K562 (cell line): ENCODE measurements at places on chromosomes 4 and X.

DNA sequence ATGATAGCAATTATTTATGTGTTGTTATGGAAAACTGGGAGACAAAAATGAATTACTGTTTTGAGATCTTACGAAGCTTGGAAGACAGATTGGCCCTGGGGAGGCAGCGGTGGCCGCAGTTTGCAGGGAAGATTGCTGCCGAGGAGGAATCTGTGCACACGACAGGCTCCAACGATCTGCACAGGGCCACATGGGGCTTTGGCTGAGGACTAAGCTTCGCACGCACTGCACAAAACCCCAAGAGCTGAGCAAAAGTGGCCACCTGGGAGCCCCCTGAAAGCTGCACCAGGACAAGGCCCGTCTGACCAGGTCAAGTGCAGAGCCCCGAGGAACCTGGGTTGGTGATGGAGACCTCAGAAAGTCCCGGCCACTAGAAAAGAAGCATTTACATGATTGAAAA lies 5.2 kb upstream of the PDE6B start:
- DNase-seq, result no peak

DNA sequence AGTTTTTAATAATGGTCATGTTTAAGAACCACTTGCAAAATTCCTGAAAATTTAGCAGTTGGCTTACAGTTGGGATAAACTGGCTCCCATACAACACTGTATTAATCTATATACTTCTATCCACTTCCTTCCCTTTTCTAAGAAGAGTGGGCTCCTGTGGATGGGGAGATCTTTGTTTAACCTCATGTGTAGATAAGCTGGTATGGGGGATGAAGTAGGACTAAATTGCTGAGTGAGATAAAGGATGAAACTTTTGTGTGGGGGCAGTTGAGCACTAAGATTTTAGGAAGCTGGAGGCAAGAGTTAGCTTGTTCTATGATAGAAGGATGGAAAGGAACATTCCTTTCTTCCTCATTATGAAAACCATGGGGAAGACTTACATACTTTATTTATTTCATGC lies 54.6 kb upstream of the ATP8A1 start:
- no peak for DNase-seq

GRCh38 chr4:61200187-61200915 lies at the start of gene ADGRL3:
Gene ADGRL3, plus strand, starts transcription at chr4:61200326.
- DNase-seq, result no peak

DNA sequence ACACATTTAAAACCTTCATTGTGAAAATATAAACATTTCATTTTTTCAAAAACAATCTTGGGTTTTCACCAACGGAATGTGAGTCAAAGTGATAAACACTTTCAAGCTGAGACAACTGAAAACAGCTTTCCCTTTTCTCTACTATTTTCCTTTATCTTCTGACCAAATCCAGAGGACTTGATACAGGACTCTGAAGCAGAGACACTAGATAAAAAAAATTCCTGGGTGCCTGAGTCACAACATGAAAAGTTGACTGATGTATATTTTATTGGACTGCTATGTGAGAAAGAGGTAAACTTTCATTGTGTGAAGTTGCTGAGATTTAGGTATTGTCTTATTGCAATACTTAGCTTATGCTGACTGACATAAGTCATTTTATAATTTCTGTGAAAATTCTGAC lies 411.2 kb downstream of the SPOCK3 start:
- no peak for DNase-seq

- no peak for DNase-seq
These were observed 51.2 kb downstream of the ZNF827 start for GRCh38 chr4:145887241-145887991.

DNA sequence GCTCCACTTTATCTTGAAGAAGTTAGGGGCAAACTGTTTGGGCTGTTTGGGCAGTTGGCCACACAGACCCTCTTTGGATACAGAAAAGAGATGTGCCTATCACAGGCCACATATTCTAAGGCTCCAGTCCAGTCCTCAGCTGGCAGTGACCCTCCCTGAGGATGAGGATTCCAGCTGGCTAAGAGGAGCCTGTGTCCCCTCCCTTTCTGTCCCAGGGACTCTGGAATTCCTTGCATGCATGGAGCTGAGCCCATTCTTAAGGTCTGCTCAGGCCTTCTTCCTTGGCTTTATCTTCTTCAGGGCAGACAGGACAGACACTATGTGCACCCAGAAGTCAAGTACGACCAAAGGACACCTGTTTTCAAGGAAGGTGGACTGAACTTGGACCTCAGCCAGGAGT lies 23.8 kb upstream of the GK2 start:
- no peak for DNase-seq

GRCh38 chrX:134880866-134881265 lies 109.9 kb upstream of the SMIM10 start:
- DNase-seq, result no peak

DNA sequence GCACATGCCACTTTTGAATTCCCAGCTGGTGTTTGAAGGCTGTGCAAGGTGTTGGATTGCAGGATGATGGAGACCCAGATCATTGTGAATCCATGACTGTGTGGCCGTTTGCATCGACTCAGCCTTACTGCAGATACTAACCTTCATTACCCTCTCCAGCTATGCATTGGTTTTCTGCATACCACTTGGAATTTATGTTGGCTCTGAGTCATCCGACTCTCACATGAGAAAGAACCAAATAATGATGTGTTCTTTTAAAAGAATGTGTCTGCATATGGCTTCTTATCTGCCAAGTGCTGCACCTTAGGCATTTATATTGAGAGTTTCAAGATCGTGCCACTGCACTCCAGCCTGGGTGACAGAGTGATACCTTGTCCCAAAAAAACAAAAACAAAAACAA lies 106.7 kb upstream of the PRKX start:
- no peak for DNase-seq
